NCI-H146 (cell line): ENCODE measurements at places on chromosomes 3 and 15.

DNA sequence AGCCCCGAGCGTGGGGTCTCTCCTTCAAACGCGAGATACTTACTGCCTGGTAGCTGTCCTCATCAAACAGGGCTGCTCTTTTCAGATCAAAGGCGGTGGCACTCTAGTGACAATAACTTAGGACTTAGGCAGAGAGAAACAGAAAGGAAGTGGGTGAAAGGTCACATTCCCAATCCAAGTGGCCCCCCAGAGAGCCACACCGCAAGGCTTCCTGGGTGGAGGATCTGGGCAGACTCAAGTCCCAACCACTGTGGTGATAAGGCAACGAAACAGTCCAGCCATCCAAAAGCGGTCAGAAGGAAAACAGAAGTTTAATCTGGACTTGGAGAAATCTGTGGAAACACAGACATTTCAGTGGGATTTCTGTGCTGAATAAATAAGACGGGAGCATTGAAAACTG is 227.2 kb downstream of the ADAMTS17 start:
- no peak for DNase-seq

GRCh38 chr3:43699864-43700263 is 9.1 kb downstream of the ABHD5 start:
- no peak for DNase-seq

- DNase-seq: no peak
Measured at GRCh38 chr3:185341616-185342458, 21.1 kb upstream of the MAP3K13 start.

DNA sequence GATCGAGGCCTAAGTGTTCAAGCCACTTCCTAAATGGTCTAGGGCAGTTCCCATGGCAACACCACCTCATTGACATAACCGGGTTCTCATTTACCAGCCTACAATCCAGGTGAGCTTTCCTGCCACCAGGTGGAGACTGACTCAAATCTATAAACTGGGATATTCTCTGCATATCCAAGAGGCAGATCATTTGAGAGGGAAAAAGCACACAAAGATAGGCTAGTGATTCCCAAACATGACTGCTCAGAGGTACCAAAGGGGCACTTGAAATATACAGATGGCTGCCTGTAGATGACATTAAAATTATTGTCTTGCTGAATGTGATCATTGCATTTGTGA is 141.3 kb upstream of the PROK2 start:
- DNase-seq: peak; percentile 56

DNA sequence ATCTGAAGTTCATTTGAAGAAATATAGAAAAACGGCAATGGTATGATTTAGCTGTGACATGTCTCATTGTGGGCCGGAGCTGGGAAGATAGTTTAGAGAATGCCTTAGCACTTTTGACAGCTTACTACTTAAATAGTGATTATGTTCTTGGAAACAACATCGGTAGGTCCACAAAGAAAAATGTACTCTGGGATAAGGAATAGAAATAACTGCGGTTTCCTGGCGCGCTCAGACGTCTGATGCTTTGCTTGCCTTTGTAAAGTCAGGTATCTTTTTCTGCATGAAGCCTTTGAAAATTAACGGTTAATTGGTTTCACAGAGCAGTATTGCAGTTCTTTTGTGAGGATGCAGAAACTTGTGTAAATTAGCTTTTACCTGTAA is 1.4 kb downstream of the USP3 start:
- no peak for DNase-seq

GRCh38 chr15:74320352-74321247 is 46.8 kb downstream of the CYP11A1 start:
- peak; percentile 34 for DNase-seq

GRCh38 chr15:43487271-43487895 is 5.6 kb downstream of the TP53BP1 start:
- no peak for DNase-seq

DNA sequence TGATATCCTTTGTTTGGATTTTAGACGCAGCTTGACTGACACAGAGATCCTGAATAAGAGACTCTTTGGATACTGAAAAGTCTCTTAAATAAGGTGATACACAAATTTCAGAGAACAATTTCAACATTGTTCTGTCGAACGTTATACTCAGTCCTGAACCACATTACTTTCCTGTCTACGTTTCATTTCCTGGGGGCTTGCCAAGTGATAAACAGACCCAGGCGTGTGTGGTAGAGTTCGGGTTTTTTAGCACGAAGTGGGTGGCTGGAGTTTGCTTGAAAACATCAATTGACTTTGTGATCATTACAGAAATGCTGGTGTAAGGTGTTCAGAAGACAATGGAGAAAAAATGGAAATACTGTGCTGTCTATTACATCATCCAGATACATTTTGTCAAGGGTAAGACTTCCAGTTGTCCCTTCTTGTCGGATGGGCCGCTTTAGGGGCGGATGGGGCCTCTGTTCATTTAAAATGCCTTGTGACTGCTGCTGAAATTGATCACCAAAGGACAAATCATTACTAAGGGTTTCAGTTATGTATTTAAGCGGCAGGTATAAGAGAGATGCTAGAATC is at the start of gene CD96:
Gene CD96 (plus strand): TSS at position 287 of the 573 bp plus-strand sequence. CDS start 52 bp downstream, at position 339.
- DNase-seq: no peak
